ENCODE measurements at places on chromosomes 11 and 22.
A peak's percentile ranks its signal among the peaks of the same experiment; 100 is the strongest.

- no peak for DNase-seq
These were observed 31.5 kb downstream of the CDKN1C start for GRCh38 chr11:2853997-2854560.

DNA sequence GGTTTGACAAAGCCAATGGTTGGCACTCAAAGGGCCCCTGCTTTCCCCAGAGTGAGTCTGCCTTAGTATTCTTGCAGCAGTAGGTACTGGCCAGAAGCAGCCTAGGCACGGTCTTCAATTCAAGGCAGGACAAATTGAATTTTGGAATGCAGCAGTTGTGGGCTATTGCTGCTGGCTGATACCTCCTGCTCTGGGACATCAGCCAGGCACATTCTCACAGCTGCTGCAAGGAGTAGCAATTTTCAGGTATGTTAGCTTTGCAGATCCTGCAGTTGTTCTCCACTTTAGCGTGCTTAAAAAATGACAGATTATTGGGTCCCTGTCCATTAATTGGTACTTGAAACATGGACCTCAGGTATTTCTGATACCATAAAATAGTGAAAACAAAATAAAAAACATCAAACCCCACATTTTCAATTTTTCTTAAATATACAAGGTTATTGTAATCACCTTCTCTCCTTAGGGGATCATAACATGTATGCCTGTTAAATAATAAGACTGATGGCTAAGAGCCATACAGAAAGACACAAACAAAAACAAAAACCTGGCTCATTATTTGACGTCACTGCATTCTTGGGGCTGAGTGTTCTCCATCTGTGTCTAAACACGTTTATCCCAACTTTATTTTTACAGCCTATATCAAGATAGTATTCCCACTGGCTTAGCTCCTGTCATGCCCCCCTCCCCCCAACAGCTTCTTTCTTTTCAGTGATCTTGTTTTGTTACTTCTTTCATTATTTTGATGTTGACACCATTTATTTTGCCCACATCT is 85.1 kb upstream of the CARD18 start:
- no peak for DNase-seq

GRCh38 chr22:32226326-32227104 is 21.6 kb upstream of the RFPL2 start:
- no peak for DNase-seq

DNA sequence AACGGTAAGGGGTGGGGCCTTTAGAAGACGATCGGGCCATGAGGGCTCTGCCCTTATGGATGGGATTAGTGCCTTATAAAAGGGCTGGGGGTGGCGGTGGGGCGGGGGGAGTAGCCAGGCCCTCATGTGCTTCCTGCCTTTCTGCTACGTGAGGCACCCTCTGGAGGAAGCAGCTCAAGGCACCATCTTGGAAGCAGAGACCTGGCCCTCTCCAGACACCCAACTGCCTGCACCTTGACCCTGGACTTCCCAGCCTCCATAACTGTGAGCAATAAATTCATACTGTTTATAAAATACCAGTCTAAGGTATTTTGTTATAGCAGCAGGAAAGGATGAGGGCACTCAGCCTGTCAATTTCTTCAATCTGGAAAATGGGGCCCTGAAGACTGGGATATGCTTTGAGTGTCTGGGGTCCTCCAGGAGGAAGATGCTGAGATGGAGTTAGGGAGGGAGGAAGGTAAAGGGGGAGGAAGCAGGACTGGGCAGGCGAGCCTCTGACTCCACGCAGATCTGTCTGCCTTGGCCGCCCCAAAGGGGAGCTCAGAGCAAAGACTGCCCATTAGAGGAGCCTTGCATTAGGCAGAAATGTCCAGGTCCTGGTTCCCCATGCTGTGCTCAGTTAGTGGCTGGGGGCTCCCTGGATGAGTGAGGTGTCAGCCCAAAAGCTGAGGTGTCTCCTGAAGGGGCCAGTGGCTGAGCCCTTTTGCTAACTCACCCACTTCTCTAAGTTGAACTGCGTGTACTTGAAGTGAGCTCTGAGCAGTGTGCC is 5.3 kb downstream of the CABP2 start:
- DNase-seq = no peak

DNA sequence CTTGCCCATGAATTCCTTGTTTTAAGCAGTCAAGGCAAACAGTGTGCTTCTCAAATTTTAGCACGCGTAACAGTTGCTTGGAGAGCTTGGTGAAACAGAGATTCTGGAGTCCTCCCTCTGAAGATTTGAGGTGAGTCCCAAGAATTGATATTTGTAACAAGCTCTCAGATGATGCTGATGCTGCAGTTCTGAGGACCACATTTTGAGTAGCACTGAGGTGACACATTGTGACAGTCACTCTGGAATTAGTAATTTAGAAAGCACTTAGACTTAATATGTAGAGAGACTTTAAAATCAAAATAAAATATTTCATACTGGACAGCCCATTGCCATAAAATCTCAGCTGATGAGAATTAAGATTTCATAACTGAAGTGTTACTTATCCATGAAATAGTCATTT is 38.5 kb downstream of the DNAJC24 start:
- DNase-seq = no peak

DNA sequence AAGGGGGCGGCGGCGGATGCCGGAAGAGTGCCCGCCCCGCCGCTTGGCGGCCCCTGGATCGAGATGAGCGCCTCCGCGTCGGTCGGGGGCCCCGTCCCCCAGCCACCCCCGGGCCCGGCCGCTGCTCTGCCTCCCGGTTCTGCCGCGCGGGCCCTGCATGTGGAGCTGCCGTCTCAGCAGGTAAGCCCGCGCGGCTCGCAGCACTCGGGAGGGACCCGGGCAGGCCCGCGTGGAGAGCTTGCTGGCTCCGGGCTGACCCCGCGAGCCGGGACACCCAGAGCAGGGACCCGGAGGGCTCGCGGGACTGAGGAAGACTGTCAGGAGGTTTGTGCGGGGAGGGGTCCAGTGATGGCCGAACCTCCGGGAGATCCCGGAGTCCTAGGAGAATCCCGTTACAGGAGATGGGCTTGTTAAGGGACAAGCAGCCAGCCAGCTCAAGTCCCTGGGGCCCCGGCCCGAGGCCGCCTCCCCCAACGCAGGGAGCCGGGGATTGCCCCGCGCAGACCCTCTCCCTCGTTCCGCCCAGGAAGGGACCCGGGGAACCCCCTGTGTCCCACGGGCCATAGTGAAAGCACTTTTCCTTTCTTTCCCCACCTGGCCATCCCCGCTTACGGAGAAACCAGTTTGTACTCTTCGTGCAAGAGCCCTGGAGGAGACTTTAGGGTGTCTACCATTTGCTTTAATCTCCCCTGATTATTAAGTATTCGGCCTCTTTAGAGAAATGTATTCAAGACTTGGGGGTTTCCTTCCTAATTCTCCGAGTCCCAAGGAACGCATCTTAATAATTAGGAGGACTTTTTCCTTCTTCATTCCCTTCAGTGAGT is 547 bp downstream of the UVRAG start:
- DNase-seq = peak; percentile 74

GRCh38 chr11:2945031-2945756 is 16.0 kb upstream of the PHLDA2 start:
- DNase-seq = peak; percentile 92

GRCh38 chr22:45341498-45341897 is 31.8 kb downstream of the FAM118A start:
- no peak for DNase-seq

DNA sequence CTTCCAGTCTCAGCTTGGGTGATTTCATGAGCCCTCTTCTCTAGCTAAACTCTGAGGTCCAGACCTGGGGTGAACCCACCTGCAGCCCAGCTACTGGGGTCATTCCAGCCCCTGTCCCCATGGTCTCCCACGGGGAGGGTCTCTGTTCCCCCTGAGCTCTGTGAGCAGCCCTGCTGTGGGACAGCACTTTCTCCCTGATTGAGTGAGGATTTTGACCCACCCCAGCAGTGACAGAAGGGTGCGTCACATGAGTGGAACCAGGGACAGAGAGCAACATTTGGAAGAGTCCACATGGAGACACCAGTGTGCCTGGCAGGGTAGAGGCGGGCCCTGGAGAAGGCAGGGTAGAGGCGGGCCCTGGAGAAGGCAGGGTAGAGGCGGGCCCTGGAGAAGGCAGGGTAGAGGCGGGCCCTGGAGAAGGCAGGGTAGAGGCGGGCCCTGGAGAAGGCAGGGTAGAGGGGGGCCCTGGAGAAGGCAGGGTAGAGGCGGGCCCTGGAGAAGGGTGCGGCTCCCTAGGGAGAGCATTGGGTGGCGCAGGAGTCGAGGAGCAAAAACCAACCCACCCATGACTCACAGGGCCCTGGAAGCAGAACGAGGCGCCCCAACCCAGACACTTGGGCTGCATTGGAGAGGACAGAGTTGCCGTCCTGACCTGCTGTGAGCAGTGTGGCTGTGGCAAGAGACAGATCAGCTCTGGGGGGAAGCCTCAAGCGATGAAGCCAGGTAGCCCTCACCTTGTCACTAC is 227.7 kb upstream of the B3GAT1 start:
- DNase-seq = peak; percentile 82

- peak; percentile 29 for DNase-seq
These were observed 173.8 kb downstream of the LARGE1 start for GRCh38 chr22:33746501-33746928.

- DNase-seq = no peak
These were observed 1.3 kb upstream of the SBF2 start for GRCh38 chr11:10295064-10295901.

DNA sequence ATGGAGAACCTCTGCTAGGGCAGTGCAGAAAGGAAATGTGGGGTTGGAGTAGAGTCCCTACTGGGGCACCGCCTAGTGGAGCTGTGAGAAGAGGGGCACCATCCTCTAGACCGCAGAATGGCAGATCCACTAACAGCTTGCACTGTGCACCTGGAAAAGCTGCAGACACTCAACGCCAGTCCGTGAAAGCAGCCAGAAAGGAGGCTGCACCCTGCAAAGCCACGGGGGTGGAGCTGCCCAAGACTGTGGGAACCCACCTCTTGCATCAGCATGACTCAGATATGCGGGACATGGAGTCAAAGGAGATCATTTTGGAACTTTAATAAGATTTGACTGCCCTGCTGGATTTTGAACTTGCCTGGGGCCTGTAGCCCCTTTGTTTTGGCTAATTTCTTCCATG is 8.7 kb downstream of the TSKU start:
- no peak for DNase-seq

GRCh38 chr22:24070553-24070952 is 59.4 kb downstream of the CABIN1 start:
- no peak for DNase-seq

DNA sequence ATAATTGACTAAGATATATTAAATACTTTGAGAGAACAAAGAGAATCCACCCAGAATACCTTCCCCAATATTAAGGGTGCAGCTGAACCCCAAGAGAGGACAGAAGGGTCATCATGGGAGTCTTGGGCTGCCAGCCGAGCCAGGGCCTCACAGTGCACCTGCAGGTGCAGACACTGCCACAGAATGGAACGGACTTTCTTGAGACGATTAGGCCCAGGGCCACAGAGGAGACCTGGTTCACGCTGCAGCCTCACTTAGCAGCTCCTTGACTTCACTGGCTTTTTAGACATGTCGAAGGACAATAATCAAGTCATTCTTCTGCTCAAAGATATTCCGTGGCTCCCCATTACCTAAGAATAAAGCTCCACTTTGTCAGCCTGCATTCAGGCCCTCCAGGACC is 100.6 kb downstream of the PHF21B start:
- no peak for DNase-seq

DNA sequence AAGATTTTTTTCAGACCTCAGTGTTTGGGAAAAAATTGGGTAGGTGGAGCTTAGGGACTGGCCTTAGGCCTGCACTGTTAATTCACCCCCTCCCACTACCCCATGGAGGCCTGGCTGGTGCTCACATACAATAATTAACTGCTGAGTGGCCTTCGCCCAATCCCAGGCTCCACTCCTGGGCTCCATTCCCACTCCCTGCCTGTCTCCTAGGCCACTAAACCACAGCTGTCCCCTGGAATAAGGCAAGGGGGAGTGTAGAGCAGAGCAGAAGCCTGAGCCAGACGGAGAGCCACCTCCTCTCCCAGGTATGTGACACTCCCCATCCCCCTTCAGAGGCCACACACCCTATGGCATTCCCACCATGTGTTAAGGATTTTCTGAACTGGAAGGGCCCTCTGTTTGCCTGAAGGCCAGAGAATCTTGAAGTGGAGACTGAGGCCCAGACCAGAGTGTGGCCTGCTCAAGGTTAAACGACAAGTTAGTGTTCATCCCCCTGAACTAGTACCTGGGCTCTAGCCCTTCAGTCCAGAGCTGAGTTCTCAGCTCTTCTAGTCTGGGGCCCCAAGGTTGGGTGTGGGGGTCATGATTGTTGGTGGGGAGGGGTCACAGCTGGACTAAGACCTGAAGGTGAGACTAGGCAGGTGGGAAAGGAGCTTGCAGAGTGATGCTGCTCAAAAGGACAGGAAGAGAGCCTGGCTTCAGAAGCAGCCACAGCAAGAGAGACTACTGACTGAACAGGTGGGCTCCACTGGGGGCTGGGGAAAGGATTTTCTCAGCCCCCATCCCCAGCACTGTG is 2.3 kb upstream of the FOLR1 start:
- DNase-seq = no peak

- DNase-seq = peak; percentile 62
These were observed 40.2 kb downstream of the DIXDC1 start for GRCh38 chr11:111977146-111978027.

- peak; percentile 63 for DNase-seq
These were observed 11.9 kb upstream of the MDK start for GRCh38 chr11:46369458-46370152.

GRCh38 chr11:113332638-113333329 is 18.4 kb downstream of the TTC12 start:
- no peak for DNase-seq

DNA sequence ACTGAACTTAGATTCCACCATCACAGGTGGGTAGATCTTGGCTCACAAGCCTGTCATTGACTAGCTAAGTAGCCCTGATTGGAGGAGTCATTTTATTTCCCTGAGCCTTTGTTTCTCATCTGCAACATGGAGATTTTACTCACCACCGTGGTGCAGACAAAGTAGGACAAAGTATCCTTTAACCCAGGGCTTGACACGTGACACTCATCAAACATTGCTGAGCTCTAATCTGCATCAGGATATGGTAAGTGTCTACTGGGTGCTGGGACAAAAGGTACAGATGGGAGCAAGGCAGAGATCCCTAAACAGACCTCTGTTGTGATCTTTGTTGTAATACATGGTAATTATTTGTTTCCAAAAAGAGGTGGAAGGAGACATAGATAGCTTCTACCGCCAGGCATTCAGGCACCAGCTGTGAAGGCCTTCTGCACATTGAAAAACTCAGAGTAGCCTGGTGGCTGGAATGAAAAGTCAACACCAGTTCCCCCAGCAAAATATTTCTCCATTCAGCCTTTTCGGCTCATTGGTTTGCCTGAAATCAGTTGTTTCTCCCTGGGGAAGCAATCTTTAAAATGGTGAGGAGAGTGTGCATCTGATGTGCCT is 18.3 kb upstream of the MICAL2 start:
- DNase-seq = no peak

DNA sequence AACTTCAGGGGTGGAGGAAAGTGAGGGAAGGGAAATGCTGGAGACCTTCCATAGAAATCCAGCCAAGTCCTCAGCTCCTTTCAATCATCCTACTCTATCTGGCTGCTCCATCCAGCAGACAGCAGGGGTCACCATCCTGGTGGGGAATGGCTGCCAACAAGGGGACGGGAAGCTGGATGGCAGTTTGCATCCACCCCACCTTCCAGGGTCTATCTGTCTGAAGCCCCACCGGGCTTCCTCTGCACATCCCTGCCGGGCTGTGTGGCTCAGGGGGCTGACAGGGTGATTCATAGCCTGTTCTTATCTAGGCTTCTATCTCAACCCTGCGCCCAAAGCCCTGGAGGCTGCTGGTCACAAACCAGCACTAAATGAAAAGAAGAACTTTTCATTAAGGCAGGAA is 1.1 kb downstream of the SYTL2 start:
- DNase-seq = peak; percentile 58

- DNase-seq = no peak
These were observed 20.2 kb upstream of the PRDM10 start for GRCh38 chr11:130022799-130023198.

All from mucosa of descending colon (tissue), 3 donors.